Esophagus squamous epithelium (tissue), 5 donors: ENCODE measurements at places on chromosomes 5 and 9.

DNA sequence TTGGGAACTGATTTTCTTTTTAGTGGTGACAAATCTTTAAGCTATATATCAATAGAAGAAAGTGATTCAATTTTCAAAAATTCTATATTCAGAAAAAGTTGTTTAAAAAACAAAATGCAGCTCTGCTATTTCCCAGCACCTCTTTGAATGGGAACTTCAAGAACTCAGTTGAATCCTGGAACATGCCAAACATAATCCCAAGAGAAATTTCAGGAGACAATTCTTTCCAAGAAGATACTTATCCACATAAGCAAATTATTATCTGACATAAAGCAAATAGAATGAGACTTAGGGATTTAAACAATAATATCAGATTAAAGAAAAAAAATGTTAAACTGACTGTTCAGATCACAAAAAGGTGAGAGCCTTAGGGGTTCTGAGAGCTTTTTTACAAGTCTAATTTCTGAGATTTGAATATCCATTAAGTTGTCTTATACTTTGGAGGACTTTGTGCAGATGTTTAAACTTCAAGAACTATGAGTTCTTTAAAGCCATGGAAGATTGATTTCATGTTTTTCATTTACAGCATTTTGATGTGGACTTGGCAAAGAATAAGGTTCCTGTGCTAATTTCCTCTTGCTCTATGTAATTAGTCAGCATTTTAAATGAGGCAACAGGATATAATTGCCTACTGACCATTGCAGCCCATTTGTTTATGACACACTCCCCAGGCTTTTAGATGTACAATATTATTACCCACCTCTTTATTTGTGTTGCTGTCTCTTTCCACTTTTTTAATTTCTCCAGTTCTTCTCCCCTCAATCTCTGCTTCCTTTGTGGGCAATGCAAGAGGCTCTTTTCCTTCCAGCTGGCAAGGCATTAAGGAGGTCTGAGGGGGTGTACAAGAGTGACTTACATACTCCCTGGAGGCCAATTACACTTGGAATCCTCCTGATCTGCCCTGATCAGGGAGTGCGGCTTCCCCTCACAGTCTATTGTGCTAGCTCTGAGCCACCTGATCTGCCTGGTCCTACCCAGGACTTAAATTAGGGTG, 419.1 kb downstream of the NR2F1-AS1 start:
- no peak for DNase-seq

- DNase-seq, result no peak
Observed at GRCh38 chr9:13665418-13666066, 386.1 kb upstream of the MPDZ start.

DNA sequence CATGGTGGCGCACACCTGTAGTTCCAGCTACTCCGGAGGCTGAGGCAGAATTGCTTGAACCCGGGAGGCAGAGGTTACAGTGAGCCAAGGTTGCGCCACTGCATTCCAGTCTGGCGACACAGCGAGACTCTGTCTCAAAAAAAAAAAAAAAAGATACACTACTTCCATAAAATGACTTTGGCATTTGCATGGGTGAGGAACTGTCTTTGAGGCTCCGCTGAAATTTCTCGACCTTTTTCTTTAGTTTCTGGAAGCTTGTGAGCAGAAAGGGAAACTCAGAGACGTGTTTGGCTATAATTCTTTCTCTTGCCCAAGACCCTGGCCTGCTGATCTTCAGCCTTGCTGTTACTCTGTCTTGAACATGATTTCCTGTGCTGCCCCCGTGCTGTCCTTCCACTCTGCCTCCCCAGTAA, 37.3 kb downstream of the SPIN1 start:
- DNase-seq, result no peak

- DNase-seq, result no peak
Observed at GRCh38 chr5:176540476-176540899, 3.3 kb upstream of the RNF44 start.

- no peak for DNase-seq
Observed at GRCh38 chr5:82388181-82388580, 110.0 kb upstream of the RPS23 start.

DNA sequence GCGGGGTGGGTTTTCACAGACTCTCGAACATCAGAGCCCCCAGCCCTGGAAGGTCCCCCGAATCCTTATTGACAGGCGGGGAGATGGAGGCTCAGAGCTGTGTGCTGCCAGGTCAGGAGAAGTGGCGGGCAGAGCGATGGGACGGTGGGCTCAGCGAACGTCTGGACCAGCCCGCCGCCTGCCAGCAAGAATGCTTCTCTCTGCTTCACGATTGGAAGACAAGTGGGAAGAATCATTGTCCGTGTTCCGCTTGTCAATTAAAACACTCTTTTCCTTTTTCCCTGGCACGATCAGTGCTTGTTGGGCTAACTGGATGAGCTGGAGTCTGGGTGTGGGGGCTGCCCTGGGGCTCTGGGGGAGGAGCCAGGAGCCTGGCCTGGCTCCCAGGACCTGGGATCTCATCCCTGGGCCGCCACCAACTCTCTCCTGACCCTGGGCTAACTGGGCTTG, 1.6 kb downstream of the COL5A1 start:
- no peak for DNase-seq

GRCh38 chr9:107693625-107694326, 204.2 kb upstream of the KLF4 start:
- DNase-seq, result no peak

- no peak for DNase-seq
Observed at GRCh38 chr9:99966716-99967115, 60.3 kb downstream of the STX17 start.
